ENCODE measurements at places on chromosomes 7 and 10. TPM values are rescaled to one million over a fixed set of nuclear protein-coding genes. Genes with fewer than 3 reads are reported as not detected.

- DNase-seq, result no peak
Observed at GRCh38 chr7:85483177-85483576, 296.3 kb upstream of the SEMA3D start.

DNA sequence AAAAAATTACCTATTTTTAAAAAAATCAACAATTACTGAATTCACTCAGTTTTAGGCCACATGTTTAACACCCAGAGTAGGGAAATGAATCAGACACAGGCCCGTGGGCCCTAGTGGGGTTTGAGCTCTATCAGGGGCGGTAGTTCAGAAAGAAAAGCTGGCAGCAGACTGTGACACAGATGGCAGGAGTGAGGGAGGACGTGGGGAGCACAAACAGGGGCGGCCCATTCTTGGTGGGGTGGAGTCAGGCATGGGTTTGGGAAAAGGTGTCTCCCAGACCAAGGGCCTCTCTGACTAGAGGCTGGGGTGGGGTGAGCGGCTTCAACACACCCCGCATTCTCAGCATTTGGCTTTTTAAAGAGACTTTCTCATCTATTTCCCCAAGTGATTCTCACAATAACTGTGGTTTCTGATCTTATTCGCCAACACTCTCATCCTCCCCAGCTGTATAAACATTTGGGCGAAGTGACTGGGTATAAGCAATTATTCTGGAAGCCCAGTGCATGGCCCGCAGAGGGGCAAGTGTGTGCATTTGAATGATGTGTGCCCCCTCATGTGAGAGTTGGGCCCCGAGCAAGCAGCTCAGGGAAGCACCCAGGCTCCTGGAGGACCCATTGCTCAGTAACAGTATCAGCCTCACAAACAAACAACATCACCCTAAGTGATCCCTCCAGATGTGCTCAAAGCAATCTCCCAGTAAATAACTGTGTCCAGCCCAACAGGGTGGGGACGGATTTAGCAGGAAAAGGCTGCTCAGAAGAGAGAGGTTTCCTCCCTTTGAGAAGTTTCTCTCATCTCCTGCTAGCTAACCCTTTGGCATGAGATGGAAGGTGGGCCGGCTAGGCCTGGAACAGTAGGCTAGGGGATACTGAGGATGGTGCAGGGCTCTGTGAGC is 437.6 kb upstream of the ZMIZ1 start:
- DNase-seq, result no peak

- DNase-seq, result peak; percentile 94
Observed at GRCh38 chr7:106552645-106553445, 108.1 kb downstream of the CCDC71L start.

DNA sequence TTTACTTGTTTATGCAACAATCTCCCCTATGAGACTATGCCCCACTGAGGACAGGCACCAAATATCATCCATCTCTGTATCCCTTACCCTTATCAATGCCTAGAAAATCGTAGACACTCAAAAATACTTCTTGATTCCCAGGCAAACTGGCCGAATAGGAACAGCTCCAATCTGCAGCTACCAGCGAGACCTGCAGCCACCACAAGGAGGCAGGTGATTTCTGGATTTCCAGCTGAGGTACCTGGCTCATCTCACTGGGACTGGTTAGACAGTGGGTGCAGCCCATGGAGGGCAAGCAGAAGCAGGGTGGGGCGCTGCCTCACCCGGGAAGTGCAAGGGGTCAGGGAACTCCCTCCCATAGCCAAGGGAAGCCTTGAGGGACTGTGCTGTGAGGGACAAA is 10.8 kb upstream of the PPP1R3C start:
- DNase-seq, result no peak

Gene TMEM229A
- polyA plus RNA-seq, result not detected

GRCh38 chr7:36887233-36887632 is 162.9 kb upstream of the AOAH start:
- no peak for DNase-seq

Gene CALHM1
- polyA plus RNA-seq, result not detected

DNA sequence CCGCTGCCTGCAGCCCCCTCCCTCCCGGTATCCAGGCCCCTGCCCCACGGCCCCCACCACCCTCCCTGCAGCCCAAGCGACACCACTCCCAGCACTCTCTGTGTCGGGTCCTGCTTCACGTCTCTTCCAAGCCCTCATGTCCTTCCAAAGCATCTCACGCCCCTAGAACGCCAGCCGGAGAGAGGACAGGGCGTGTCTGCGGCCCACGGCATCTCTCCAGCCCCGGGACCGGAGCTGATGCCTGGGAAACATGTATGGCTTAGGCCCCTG is 51.1 kb upstream of the PDGFA start:
- no peak for DNase-seq
